ENCODE measurements at places on chromosomes 2 and 18.

DNA sequence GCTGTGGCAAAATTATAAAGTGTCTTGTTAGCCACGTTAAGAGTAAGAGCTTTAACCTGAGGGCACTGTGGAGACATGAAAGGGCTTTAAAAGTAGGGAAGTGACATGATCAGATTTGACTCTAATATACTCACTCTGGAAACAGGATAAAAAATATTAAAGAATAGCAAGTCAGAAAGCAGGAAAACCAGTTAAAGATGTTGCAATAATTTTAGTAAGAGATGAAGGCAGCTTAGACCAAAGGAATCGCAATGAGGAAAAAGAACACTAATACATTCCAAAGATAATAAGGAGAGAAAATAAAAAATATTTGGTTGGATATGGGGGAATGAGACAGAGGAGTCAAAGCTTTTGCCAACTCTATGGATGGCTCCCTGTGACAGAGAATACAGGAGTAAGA is 183.8 kb downstream of the DYM start:
- no peak for DNase-seq

GRCh38 chr2:118837621-118838020 is 9.8 kb downstream of the EN1 start:
- DNase-seq: no peak

- DNase-seq: no peak
Measured at GRCh38 chr2:19575641-19576040, 217.2 kb upstream of the OSR1 start.

DNA sequence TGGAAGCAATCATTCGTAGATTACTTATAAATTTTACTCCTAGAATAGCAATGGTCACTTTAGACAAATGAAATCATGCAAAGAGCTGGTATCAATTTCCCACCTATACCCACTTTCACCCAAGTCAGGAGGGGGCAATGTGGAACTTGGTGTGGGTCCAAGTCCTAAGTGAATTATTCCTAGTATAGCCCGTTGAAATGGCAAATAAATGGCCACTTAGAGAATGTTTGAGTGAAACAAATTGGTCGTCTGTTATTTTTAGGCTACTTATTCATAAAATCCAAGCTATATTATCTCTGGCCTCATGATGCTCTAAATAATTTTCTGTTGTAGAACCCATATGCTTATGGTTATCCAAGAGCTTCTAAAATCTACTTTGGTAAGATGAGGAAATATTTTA is 98.1 kb downstream of the MYO3B start:
- no peak for DNase-seq

GRCh38 chr2:215397632-215398341 is 38.1 kb downstream of the FN1 start:
- DNase-seq: no peak

- no peak for DNase-seq
Measured at GRCh38 chr2:145744541-145745386, 1224.8 kb upstream of the ZEB2 start.

DNA sequence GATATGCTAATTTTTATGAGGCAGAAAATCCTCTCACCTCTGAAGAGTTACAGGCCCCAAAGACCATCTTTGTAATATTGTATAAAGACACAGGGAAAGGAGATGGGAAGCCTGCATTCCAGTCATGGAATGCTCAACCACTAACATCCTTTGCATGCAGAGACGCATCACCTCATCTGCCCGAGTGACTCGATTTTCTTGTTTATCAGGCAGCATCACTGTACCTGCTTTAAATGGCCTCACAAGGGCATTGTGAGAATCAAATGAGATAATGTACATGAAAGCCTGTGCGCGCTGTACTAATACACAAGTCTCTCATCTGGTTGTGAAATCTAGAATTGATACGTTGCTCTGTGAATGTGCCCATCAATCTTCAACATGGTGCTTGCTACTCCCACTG is 10.2 kb upstream of the TMEM247 start:
- DNase-seq: no peak

DNA sequence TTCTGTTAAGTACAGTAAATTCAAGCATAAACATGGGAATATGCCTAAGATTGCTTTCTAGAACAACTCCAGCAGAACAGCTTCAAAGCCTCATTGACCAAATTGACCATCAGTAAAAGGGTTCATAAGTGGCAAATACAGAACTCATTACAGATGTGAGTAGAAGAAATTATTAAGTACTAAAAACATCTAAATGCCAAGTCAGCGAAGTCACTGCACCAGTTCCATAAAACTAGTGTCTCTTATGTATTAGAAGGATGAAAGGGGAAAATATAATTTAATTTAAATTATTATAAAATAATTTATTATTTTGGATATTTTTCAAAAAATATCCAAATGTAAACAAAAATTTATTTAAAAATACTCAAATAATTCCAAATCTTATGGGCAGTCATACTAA is 553.2 kb downstream of the ERBB4 start:
- no peak for DNase-seq

DNA sequence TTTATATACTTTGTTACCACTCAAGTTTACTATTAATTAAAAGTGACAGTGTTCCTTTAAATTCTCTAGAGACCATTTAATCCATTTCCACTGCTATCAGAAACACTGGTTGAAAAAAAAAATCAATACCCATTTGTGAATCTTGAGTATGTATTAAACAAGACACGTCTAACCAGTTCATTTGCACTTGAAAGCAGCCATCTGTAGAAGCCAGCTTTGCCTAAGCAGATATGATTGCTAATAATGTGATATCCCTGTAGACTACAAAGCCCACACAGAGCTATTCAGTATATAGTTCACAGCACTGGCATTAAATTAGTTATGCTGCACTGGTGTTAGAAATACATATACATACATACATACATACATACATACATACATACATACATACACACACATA is 111.8 kb upstream of the SP3 start:
- no peak for DNase-seq

GRCh38 chr2:178197791-178198190 is 3.5 kb downstream of the OSBPL6 start:
- no peak for DNase-seq

DNA sequence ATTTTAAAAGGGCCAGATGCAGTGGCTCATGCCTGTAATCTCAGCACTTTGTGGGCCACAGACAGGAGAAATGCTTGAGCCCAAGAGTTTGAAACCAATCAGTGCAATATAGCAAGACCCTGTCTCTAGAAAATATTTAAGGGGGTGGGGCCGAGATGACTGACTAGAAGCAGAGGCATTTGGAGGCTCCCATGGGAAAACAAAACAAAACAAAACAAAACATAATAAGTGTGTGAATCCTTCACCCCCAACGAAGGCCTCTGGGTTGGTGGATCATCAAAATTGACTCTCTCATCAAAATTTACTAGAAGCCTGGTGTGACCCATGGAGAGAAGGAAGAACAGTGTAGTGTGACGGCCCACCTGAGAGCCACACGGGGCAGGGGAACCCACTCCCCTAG is 560.9 kb downstream of the LRP1B start:
- DNase-seq: no peak

DNA sequence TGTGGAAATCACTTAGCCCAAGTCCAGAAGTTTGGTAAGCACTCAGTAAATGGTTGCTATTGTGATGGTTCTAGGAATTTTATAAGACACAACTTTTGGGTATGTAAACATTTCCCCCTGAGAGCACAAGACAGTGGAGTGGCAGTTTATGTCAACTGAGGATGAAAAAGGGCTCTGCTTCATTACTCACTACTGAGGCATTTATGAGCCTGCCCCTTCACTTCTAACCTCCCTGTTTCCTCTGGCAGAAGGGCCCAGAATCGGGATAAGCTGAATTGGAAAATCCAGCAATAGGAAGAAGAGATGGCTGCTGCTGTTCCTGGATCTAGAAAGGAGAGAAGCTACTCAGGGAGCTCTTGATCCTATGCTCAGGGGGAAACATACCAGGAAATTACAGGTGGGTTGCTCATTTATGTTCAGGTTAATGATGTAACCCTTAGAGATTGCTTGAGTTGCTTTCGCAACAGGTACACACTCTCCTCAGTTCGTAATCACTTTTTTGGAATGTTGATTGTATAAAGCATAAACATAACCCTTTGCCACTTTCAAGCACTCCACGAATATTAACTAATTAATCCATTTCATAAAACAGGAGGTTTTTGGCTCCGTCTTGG is 46.3 kb downstream of the ADCYAP1 start:
- no peak for DNase-seq

DNA sequence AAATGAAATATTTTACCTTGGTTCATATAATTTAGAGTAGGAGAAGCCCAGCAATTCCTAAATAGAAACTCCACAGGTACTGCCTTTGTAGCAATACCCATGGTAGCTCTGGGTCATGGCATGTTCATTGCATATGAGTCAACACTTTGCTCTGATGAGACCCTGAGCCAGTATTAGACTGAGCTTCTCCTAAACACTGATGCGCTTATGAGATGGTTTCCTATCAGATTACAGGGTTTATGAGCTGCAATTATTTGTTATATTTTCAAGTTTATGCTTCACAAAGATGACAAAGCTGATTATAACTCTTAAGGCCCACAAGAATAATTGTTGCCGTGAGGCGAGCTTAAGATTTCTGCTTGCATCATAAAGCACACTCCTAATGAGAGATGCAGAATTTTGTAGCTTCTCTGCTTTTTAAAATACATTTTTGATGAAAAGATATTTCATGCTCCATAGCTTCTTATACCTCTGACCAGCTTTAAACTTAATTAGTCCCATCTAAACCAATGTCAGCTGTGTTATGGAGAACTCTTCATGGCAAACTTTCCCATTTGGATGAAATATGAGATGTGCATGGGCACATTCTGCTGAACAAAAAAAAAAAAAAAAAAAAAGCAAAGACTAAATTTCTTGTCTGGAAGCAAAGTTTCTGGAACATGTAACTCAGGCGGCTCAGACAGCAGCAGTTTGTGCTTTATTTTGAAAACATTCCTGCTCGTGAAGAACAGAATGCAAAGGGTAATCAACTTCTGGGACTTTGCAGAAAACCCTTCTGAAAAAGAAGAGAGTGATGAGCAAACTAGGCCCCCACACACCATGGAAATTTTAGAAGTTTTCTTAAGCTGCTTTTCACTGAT is 162.6 kb downstream of the KCNE4 start:
- no peak for DNase-seq

- no peak for DNase-seq
Measured at GRCh38 chr2:58063641-58064040, 17.0 kb downstream of the VRK2 start.

- no peak for DNase-seq
Measured at GRCh38 chr18:1522249-1522615, 617.6 kb downstream of the ADCYAP1 start.

GRCh38 chr2:41966920-41967319 is 80.9 kb upstream of the PKDCC start:
- DNase-seq: peak; percentile 80

- DNase-seq: no peak
Measured at GRCh38 chr2:190582019-190582418, 47.5 kb upstream of the NEMP2 start.

- DNase-seq: peak; percentile 67
Measured at GRCh38 chr18:77059294-77059916, 73.2 kb downstream of the MBP start.

GRCh38 chr2:210195101-210195852 is 24.1 kb upstream of the KANSL1L start:
- peak; percentile 54 for DNase-seq

DNA sequence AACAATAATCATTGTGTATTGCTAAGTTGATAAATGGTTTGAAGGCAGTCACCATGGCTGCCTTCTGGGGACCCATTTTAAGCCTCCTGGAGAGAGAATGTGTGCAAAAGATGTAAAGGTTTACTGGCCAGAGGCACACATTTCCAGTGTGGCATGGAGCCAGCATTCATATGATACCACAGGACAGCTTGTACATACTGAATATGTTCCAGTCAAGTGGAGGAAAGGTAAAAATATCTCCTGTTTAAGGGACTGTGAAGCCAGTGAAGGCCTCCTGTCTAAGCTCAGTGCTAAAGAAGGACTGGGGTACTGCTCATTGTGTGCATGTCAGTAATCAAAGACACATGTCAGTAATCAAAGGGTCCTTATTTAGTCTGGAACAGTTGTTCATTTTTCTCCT is 119.2 kb downstream of the BABAM2 start:
- DNase-seq: no peak

GRCh38 chr2:200472853-200473464 is 36.9 kb downstream of the KCTD18 start:
- DNase-seq: no peak

- DNase-seq: no peak
Measured at GRCh38 chr2:194319222-194319992, 1337.6 kb upstream of the SLC39A10 start.

- DNase-seq: peak; percentile 44
Measured at GRCh38 chr18:7946734-7947377, 379.7 kb downstream of the PTPRM start.

- DNase-seq: no peak
Measured at GRCh38 chr2:25651782-25652455, 21.5 kb downstream of the DTNB start.

- DNase-seq: no peak
Measured at GRCh38 chr2:173972636-173973035, 7.5 kb upstream of the SP3 start.

DNA sequence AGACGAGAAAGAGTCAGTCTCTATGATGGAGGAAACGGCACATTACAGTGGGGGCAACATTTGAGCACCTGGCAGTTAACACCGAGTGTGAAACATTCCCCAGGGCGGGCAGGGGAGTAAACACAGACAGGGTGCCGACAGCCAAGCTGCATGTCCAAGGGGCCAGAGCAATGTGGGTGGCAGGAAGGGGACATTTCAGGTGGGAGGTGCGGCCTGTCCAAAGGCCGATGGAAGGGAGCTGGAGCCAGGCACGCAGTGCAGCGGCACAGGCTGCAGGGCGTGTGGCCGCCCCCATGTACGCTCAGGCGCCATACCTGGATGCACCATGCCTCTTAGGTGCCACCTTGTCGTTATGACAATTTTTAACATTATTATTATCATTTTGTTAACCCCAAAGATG is 43.3 kb downstream of the TIMM21 start:
- DNase-seq: no peak

DNA sequence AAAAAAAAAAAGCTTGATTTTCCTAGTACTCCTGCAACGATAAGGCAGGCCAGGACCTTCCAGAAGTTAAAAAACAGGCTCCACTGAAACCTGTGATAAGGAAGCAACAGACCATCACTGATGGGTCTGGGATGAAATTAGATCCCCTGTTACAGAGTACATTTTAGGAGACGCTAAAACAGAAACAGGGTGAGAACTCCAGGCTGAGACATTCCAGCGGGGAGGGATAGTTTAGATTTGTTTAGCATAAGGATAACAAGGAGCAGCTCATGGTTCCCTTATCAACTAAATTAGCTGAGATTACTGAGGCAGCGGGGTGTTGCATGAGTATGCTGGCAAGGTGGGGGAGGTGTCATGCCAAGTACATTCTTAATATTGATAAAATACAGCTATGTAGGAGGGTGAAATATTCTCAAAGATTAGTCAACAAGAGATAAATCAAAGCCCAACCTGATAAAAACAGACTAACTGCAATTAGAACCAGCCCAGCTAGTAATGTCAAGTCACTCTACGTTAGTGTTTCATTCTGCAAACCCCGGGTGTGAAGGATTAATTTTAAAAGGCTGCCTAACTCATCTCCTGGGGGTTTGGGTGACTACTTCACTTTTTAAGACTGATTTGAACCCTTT is 75.0 kb upstream of the BZW1 start:
- no peak for DNase-seq

GRCh38 chr2:224956706-224957105 is 85.6 kb downstream of the DOCK10 start:
- DNase-seq: no peak

Data from globus pallidus (tissue), 1 donor.